Activated CD4-positive, CD25-positive, alpha-beta regulatory T cell treated with anti-CD3 and anti-CD28 coated beads, Interleukin-2, amount 50 U/mL, for 72 hours (primary cell): ENCODE measurements at places on chromosomes 4 and X.

DNA sequence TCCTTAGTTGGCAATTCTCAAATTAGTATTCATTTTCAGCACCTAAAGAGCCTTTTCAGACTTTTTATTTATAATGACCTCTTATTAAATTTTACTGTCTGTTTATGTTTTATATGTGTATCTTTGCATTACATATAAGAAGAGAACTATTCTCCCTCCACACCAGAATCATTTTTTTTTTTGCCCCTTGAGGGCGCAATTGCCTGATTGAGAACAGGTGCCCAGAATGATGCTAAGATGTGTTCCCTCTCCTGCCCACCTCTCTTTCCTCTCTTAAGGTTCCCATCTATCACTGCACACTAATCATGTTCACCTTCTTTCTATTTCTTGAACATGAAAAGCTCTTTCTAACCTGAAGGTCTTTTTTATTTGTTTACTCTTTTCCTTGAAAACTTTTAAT, 44.2 kb upstream of the ADAM29 start:
- DNase-seq: no peak

DNA sequence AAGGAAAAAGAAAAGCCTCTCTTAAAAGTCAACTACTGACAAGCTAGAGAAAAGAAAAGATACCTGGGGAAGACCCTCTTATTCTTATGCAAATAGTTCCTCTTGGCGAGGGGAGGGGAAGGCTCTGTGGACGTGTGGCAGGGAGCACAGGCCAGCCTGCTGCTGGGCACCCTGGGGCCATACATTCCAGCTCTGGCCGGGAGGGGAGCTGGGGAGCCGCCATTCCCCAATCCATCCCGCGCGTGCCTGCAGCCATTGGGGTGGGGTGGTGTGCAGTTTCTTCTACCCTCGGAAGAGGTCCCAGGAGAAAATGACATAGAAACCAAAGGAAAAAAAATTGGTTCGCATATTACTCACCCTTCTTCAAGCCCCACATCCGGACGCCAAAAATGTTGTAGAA, 1496.4 kb downstream of the RPA4 start:
- DNase-seq: no peak

- DNase-seq: no peak
These were observed 14.2 kb downstream of the CPE start for GRCh38 chr4:165393051-165393450.

GRCh38 chr4:135552131-135552530, 1350.5 kb upstream of the PABPC4L start:
- no peak for DNase-seq

DNA sequence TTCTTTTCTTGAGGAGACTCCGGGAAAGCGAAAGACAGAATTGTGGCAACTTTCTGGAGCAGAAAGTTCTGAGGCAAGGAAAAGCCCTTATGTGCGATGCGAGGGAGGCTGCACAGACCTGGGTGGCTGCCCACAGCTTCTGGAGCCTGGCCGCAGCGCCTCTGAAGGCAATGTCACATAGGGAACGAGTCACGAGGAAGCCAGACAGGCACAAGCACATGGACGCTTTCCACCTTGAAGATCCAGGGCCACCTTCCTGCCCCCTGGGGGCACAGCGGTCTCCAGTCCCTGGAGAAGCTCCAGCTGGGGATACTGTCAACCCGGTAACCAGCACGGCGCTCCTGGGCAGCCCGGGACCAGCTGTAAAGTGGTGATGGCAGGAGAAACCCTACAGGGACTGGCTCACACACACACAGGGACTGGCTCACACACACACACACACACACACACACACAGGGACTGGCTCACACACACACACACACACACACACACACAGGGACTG, 69.8 kb downstream of the MTNR1A start:
- DNase-seq: no peak

DNA sequence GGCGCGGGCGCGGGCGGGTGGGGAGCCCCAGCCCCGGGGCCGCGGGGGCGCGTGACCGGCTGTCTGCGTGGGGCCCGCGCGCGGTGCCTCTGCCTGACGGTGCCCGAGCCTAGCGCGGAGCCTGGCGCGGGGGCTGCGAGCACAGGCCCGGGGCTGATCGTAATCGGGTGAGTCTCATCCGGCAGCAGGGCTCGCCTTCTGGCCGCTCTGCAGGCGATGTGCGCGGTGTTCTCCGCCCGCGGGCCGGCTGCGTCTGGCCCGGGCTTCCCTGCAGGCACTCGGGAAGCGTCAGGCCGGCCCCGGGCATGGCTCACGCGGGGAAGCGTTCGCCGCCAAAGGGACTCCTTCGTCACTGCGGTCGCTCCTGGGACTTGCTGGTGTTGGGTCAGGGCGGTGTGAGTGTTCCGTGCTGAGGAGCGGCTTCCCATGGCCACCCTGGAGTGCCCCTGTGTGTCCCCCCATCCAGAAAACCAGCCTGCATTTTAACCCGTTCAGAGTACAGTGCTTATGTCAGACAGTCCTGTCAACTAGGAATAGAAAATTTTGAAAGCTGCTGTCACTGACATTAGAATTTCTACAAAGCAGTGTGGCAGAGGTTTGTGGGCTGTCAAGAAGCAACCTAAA, 40.6 kb downstream of the FAM149A start:
- no peak for DNase-seq

GRCh38 chrX:100083211-100083610, 326.9 kb downstream of the PCDH19 start:
- DNase-seq: no peak

- DNase-seq: no peak
These were observed 285.0 kb downstream of the CHIC1 start for GRCh38 chrX:73847991-73848390.

DNA sequence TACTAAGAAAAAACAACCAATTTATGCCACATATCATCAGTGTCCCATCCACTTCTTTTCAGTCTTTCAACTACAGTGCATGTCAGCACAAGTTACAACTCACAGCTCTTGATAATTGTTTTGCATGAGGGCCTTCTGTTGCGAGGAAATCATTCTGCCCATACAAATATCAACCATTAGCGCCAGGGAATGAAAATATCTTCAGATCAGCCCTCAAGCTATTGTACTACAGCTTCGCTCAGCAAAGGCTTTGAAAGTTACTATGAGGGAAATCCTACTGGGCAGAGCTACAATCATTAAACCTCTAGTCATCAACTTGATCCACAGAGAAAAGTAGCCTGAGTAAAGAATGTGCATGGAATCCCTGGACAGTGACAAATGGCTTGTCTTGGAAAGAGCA, 1023.6 kb upstream of the HS3ST1 start:
- no peak for DNase-seq

DNA sequence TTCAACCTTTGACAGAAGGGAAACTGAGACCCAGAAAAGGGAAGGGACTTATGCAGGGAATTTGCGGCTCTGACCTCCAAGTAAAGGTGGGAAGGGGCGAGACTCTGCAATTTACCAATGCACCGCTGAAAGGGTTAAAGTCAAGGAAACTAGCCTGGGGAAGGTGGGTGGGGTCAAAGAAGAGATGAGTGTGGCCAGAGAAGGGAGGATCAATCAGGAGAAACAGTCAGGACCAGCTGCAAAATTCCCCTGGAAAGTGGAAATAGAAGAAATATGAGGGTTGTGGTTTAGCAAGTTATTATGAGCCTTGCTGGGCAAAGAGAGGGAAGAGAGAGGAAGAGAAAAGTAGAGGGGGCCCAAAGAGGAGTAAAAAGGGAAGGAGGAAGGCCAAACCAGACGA, 30.5 kb downstream of the STARD8 start:
- DNase-seq: no peak

GRCh38 chr4:153076861-153077260, 127.4 kb upstream of the TRIM2 start:
- DNase-seq: no peak

- no peak for DNase-seq
These were observed 87.8 kb downstream of the PLAC1 start for GRCh38 chrX:134570509-134570846.

- no peak for DNase-seq
These were observed 25.9 kb downstream of the ADH1A start for GRCh38 chr4:99264927-99265326.

DNA sequence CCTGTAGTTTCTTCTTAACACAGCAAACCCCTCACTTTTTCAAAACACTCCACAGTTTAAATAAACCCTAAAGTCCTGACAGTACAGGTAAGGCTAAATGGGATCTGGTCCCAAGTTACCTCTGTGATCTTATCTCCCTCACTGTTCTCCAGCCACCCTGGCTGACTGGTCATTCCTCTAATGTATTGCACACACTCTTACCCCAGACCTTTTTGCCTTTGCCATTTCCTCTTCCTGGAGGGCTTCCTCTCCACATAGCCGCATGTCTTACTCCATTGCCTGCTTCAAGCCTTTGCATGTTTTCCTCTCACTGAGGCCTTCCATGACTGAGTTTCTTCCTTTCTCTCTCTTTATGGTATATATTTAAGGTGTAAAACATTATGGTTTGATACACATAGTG, 19.5 kb upstream of the ANXA3 start:
- DNase-seq: no peak

GRCh38 chr4:183300655-183301054, 19.4 kb downstream of the CLDN22 start:
- DNase-seq: no peak

GRCh38 chr4:54016504-54016903, 47.9 kb downstream of the CHIC2 start:
- DNase-seq: no peak

DNA sequence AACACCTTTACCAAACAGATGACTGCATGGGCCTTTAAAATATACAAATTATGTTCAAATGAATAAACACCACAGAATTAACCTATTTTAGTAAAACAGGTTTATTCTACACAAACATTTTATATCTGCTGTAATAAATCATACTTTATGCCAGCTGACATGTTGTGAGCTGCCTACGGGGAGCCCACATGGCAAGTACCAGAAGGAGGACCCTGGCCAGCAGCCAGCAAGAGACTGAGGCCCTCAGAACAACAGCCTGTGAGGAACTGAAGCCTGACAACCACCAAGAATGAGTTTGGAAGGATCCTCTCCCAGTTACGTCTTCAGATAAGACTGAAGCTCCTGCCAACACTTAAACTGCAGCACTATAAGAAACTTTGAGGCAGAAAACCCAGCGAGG, 377.0 kb downstream of the PDGFC start:
- no peak for DNase-seq

DNA sequence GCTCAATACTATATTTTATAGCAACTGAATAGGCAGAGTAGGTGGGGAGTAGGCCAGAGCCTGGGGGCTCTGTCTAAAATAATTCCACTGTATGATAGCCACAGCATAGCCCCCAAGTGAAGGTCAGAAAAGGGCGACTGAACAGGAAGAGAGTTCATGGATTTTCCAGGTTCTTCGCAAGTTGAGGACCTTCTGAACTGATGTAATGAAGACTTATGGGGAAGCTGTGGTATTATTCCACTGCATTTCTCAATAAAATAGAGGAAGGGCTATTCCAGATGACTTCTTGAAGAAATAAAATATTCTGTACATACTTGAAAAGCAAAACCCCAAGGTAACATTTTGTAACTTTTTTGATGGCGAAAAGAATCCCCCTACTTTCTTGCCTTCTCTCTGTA, 231.4 kb upstream of the GPC4 start:
- DNase-seq: no peak

GRCh38 chrX:48854898-48855297, 19.5 kb upstream of the PCSK1N start:
- DNase-seq: no peak

GRCh38 chr4:180099957-180100356, 2143.2 kb upstream of the TENM3 start:
- DNase-seq: no peak

DNA sequence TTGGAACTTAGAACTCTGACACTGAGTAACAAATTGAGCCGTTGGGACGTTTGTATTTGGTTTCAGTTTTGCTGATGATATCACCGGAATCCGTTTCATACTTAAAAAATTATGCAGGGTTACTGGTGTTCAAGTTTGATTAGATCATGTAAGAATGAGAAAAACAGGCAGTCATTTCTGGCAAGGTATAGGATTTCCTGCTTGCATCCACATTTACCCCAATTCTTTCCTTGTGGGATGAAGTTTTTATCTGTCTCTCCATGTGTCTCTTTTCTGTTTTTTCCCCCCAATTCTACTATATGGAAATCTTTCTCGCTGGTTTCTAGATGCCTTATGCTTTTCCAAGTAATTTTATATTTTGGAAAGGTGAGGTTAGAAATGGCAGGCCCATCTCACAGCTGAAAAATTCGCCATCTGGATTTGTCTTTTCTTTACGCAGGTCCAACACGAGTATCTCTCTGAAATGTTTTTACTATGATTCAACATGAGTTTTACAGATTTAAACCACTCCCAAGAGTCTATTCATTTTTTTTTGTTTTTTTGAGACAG, 197.9 kb downstream of the SHOX start:
- DNase-seq: no peak

GRCh38 chr4:173998471-173999144, 284.9 kb downstream of the FBXO8 start:
- no peak for DNase-seq

DNA sequence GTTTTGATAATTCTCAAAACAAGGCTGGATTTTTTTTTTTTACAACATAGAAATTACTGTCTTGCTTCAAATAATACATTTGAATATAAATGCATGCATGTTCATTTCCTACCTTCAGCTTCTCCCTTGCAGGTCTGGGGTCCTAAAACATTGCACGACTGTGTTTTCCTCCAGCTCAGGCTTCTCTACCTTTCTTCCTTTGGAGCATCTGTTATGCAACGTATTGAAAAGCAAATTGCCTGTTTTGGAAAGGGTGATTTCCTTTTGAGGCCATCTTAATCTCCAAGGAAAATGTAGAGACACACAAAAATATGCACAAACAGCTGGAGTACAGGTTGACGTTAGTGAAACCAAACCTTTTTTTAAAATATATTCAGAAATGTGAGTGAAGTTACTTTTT, 115.6 kb upstream of the TLL1 start:
- DNase-seq: no peak

DNA sequence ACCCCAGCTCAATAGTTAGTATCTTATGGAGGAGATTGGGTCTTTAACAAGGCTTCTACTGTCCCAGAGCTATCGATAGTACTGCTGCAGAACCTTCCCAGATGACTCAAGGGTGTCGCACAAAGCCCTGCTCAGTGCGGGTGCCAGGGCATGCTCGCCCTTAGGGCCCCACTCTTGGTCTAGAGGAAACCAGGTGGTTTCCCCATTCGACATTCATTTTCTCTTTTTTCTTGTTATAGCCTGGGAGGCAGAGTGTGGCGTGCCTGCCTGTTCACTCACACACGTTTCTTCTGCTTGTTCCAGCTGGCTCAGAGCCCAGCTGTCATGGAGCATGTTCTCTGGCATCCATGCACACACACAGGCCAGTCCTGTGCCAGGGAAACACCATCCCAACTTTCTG, 144.5 kb downstream of the SMIM20 start:
- DNase-seq: no peak

DNA sequence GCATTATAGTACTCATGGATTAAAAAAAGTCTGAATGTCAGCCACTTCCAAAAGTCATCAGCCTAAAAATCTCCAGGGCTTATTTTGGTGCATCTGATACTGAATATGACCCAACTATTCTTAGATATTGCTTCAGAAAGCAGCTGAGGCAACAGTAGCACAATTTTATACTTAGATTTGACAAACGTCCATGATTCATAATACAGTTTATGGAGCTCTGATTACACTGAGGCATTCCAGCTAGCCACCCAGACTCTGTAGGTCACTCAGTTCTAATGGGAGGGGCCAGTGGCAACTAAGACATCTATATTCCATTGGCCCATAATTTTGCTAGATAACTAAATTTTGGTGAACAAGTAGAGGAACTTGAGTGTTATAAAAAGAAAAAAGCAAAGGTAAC, 10.3 kb downstream of the SPATA4 start:
- no peak for DNase-seq
